ENCODE measurements at places on chromosomes 5 and 9. TPM values are rescaled to one million over a fixed set of nuclear protein-coding genes. Genes with fewer than 3 reads are reported as not detected.

DNA sequence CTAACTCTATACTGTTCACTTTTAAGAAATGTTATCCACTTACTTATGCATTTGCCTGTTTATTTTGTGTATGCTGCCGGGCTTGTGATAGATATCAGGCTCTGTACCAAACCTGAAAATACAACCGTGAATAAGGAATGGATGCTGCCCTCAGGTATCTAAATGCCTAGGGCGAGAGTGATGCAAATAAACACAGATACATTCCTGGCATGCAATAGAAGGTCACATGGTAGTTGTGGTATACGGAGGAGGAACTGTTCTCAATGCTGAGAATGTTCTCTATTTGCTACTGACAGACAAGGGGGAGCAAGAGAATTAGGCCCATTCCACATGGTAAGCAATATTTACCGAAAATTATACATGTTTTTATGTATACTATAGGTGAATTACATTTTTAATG, 227.8 kb downstream of the ICE1 start:
- H3K4me1 ChIP-seq, result no peaks in the 10 kb centered on the region
- H3K36me3 ChIP-seq, result no peaks in the 10 kb centered on the region

- no peaks in the 10 kb centered on the region for H3K27me3 ChIP-seq
- H3K4me3 ChIP-seq, result no peak overlapping the region
- H3K4me1 ChIP-seq, result no peaks in the 10 kb centered on the region
Measured at GRCh38 chr5:10275460-10275859, 25.4 kb downstream of the CCT5 start.

GRCh38 chr9:95771556-95772246, 103.8 kb upstream of the ERCC6L2 start:
- no peak overlapping the region for H3K27ac ChIP-seq
- H3K36me3 ChIP-seq, result no peaks in the 10 kb centered on the region
- DNase-seq, result no peak
- H3K4me3 ChIP-seq, result no peak overlapping the region

Gene HMCN2
- polyA plus RNA-seq, result not detected

DNA sequence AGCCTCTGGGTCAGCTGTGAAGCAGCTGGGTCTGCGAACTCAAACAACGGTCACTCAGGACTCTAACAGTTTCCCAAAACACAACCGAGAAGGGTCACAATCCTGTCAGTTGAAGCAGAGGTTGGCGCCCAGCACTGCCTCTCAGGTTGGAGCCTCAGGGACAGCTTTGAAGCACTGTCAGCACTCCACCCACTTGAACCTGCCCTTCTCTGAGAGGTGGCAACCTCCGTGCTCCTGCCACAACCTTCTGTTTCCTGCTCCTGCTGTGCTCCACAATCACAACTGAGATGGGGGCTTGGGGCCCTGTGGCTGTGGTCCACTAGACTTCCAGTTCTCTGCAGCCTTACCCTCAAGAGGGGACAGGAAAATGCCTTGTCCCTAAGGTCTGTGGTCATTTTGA, 21.7 kb upstream of the LCP2 start:
- H3K4me3 ChIP-seq, result no peak overlapping the region
- no peaks in the 10 kb centered on the region for H3K27me3 ChIP-seq
- peaks cover 14% of the 10 kb centered on the region for H3K4me1 ChIP-seq
- H3K27ac ChIP-seq, result no peak overlapping the region
- DNase-seq, result no peak
- no peaks in the 10 kb centered on the region for H3K36me3 ChIP-seq
